ENCODE measurements at places on chromosomes 5 and 9.

- DNase-seq: no peak
Observed at GRCh38 chr9:69471433-69471832, 146.4 kb downstream of the ENTREP1 start.

DNA sequence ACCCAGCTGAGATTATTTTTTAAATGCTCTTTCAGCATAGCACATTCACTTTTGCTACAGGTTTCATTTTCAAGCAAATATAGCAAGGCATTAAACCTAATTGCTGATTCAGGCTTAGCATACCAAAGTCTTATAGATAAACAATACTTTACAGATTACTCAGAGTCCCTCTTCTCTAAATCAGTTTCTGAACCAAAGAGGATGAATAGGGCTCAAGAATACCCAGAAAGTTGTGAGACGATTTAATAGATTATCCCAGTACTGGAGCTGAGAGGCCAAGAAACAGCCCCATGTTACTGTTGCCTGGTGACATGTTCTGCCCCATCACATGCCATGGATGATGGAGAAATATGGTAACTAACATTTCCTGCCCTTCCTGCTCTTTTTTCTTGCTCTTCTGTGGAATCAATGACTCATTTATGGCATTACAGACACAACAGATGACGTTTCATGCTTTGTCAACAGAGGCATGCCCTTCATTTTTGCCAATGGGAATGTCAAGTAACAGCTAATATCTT lies 18.1 kb upstream of the SSBP2 start:
- DNase-seq: no peak

- DNase-seq: no peak
Observed at GRCh38 chr9:132161743-132162184, at the start of gene NTNG2. Gene NTNG2 (plus strand): TSS chr9:132162058. CDS start chr9:132166832, 4,774 bp downstream.

- DNase-seq: no peak
Observed at GRCh38 chr9:79613145-79613544, 41.4 kb downstream of the TLE4 start.

GRCh38 chr9:18275313-18275990 lies 198.5 kb upstream of the ADAMTSL1 start:
- no peak for DNase-seq

- DNase-seq: no peak
Observed at GRCh38 chr5:153372425-153373129, 117.9 kb upstream of the GRIA1 start.

DNA sequence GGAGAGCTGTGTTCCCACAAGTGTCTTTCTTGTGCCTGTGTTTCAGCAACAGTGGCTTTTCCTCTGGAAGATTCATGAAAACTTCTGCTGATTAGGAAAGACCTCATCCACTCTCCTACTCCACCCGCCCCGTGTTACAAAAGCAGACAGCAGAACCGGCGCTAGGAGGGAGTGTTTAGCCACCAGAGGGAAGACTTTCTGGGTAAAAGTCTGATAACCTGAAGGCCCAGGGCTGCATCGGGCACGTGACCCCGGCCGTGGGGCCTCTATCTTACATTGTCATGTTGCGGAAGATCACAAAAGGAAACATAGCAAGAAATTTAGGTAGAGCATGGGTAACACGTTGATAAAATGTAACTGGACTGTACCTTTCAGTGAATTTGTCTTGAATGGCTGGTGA lies 32.0 kb upstream of the DMRT2 start:
- no peak for DNase-seq

- no peak for DNase-seq
Observed at GRCh38 chr5:54329731-54330709, 19.6 kb upstream of the ARL15 start.

DNA sequence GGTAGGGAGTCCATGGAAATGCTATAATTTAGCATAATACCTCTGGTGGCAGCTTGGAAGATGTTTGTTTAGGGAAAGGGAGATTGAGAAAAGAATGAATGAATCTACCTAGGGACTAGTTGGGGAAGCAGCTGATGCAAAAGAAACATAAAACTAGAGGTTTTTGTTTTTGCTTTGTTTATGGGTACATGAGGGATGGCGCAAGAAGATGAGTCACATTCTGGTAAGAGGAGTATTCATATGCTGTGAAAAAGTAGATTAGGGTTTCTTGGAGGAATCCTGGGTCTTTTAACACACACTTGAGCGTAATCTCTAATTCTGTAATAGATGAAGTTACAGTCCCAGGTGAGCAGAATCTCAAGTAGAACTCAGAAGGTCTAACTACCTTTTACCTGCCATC lies 17.1 kb downstream of the C9orf43 start:
- DNase-seq: no peak

DNA sequence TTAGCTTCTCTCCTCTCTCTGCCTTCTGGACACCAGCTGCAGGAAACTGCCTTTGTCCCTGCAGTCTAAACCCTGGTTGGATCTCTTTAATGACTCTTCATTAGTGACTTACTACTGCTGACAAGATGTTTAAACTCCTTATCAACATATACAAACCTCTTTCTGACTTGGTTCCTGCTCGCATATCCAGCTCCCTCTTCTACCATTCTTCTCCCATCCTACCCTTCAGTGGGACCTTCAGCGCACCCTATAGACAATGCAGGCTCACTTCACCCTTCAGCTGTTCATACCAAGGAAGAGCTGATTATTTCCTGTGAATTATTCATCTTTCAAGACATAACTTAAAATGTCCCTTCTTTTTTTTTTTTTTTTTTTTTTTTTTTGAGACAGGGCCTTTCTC lies 436.5 kb downstream of the KIAA0825 start:
- DNase-seq: no peak

DNA sequence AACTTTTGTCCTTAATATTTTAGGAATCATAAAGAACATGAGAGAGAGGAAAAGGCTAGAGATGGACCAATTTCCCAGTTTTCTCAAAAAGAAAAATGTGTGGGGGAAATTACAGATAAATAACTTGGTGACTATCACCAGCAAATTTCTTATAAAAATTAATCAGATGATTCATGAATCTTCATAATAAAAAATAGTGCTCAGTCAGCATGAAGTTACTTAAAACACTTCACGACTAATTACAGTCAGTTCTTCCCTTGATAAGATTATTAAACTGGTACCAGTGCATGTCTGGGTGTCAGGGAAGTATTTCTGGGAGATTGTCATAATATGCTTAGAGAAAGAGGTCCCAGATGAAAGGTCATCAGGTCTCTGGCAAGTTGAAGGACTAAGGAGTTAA lies 133.0 kb downstream of the SNCAIP start:
- DNase-seq: no peak

DNA sequence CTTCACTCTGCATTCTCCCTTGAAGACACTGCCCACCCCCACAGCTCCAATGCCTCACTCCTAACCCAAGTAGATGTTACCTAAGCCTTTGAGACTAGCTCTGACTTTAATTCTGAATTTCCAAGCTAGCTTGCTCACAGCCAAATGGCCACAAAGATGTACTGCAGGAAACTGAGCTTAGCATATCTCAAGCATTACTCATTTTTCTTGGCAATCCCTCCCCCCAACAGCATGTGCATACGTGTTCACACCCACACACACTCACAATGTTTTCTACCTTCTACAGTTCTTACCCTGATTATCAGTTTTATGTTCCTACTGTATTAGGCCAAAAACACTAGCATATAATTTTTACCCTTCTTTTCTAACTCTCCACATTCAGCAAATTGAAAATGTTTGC lies 13.7 kb upstream of the GRIA1 start:
- DNase-seq: no peak

GRCh38 chr9:27341545-27342294 lies 44.8 kb upstream of the EQTN start:
- no peak for DNase-seq

GRCh38 chr5:56480705-56481427 lies 247.7 kb upstream of the ANKRD55 start:
- DNase-seq: peak; percentile 18
